ENCODE measurements at places on chromosomes 7 and 10. TPM values are rescaled to one million over a fixed set of nuclear protein-coding genes. Genes with fewer than 3 reads are reported as not detected.

Gene CALHM1
- not detected for total RNA-seq

Gene ASB10
- 20.3 TPM for total RNA-seq

Gene TNRC18
- 8.7 TPM for total RNA-seq

Gene APBB1IP
- 1.4 TPM for total RNA-seq

Gene UNCX
- not detected for total RNA-seq

Gene NEUROD6
- total RNA-seq = not detected

Gene CFTR
- total RNA-seq = not detected

Gene SPDYE2B
- not detected for total RNA-seq
